A549 treated with DMSO at 1 μM for 4 hours (cell line): ENCODE measurements at places on chromosomes 2 and 18. TPM values are rescaled to one million over a fixed set of nuclear protein-coding genes. Genes with fewer than 3 reads are reported as not detected.

The DSG4 gene
- 0.02 TPM in 1 of 5 replicates, not detected in the others for total RNA-seq

The HRH4 gene
- not detected in 5 replicates for total RNA-seq

The CNTNAP5 gene
- not detected in 5 replicates for total RNA-seq

The SH3BP4 gene
- total RNA-seq = 33.2 to 34.7 TPM (median 33.9 TPM) in 5 replicates

The SP140L gene
- total RNA-seq = 3.5 to 4.6 TPM (median 4.1 TPM) in 5 replicates

The LRRC30 gene
- total RNA-seq = not detected in 5 replicates

The HNMT gene
- 0.28 to 1.2 TPM (median 0.44 TPM) in 5 replicates for total RNA-seq

The GNLY gene
- 0.54 TPM in 1 of 5 replicates, not detected in the others for total RNA-seq

The CYP27A1 gene
- total RNA-seq = 0.03 to 0.34 TPM (median 0.19 TPM) in 4 of 5 replicates, not detected in the other

The UGT1A8 gene
- 0.08 to 0.26 TPM in 2 of 5 replicates, not detected in the others for total RNA-seq

The KCNG2 gene
- total RNA-seq = not detected in 5 replicates

The CSRNP3 gene
- total RNA-seq = not detected in 5 replicates

The LYPD6 gene
- total RNA-seq = 0.06 to 0.12 TPM (median 0.07 TPM) in 5 replicates

The MC5R gene
- not detected in 5 replicates for total RNA-seq

The CTAGE1 gene
- not detected in 5 replicates for total RNA-seq
